CD4-positive, alpha-beta T cell (primary cell): ENCODE measurements at places on chromosomes 1 and 21.

DNA sequence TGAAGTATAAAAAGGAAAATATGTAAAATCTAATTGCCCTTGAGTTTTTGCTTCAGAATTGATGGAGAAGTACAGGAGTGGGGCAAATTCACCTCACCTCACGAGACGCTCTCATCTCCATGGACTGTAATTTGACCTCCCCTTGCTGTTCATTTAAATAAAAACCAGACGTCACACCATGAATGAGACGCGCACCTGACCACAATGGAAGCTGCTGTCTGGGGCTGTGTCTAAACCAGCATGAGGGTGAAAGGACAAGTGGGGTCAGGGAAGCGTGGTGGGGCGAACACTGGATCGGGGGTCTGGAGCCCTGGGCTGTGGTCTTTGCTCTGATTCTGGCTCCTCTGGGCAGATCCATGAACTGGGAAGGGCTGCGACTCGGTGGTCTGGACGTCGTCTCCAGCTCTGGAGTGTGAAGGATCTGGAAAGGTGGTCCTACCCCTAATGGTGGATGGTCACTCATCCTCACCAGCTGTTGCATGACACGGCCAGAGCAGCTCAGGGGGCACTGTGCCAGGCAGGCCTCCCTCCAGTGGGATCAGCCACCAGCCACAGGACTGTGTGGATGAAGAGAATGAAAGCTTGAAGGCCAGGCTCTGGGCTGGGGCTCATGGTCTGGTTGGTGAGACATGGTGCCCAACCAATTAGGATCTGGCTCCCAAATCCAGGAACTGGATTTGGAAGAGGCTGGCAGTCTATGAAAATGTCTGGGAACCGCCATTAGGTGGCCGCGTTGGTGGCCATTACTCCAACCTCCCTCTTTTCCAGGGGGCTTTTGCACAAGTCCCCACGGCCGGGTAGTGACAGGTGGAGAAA is 728.6 kb downstream of the PTPRU start:
- no peaks in the 10 kb centered on the region for H3K27me3 ChIP-seq
- no peak for DNase-seq
- H3K4me1 ChIP-seq: no peaks in the 10 kb centered on the region
- no peak overlapping the region for H3K4me3 ChIP-seq

- H3K4me1 ChIP-seq: no peaks in the 10 kb centered on the region
- H3K4me3 ChIP-seq: no peak overlapping the region
- no peak overlapping the region for H3K27ac ChIP-seq
- DNase-seq: no peak
- H3K36me3 ChIP-seq: no peaks in the 10 kb centered on the region
Observed at GRCh38 chr1:204863024-204863423, 7.6 kb upstream of the NFASC start.

DNA sequence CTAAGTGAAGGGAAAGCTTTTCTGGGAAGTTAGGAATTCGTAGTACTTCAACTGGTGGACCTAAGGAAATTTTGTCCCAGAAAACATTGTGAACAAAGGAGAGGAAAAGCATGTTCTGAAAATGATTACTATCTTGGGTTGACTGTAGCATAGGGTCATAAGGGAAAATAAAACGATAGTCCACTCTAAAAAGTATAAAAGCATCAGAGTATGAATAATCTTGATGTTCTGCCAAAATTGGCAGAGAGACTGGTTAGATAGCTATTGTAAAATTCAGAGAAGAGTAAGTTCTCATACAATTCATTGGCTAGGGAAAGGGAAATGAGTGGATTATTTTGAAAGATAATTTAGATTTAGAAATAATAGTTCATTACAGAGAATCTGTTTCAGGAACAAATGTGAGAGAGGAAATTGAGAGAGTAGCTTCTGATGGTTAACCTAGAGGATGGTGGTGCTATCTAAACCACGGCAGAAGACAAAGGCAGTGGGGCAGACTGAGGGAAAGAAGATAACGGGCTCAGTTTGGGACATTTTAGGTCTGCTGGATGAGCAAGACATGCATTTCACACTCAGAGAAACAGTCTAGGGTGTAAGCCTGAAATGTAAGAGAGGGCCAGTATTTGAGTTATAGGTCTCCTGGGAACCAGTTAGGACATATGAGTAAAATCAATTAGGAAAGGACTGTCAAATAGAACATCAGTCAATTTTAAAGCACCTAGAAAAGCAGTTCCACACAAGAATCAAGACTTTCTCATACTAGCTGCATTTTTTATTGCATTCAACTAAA is 799.3 kb upstream of the CXADR start:
- H3K27me3 ChIP-seq: no peaks in the 10 kb centered on the region
- no peak overlapping the region for H3K4me3 ChIP-seq
- no peak for DNase-seq
- no peaks in the 10 kb centered on the region for H3K36me3 ChIP-seq

DNA sequence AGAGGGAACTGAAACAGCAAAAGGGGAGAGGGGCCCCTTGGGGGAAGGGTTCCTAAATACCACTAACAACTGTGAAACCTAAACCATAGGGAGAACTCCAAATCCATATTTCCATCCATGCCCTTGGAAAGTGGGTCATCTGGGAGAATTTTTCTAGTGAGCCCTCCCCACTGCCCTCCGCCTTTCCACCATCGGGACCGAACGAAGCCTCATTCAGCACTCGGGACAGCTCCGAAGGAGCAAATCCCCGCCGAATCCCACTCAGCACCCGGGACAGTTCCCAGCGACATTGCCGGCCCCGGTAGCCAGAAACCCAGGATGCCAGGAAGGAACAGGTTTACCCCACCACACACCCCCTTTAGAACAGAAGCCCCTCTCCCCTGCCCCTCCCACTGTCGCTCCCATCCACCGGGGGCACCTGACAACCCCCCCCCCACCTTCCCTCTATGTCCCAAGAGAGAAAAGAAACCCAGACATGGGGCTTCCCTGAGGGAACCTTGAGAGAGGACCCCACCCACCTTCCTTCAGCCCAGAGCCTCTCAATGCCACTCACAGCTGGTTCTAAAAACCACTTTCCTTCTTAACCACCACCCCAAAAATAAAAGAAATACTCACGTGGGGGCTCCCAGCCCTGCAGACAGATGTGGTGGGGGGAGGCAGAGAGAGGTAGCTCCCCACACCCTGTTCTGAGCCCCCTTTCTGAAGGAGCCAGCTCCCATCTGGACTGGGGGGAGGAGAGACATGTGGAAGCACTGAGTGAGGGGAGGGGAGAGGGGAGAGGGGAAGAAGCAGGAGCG is 4.5 kb downstream of the DLGAP3 start:
- H3K4me1 ChIP-seq: peaks cover 12% of the 10 kb centered on the region
- peaks cover 73% of the 10 kb centered on the region for H3K27me3 ChIP-seq
- H3K4me3 ChIP-seq: no peak overlapping the region
- no peaks in the 10 kb centered on the region for H3K36me3 ChIP-seq
- DNase-seq: peak; percentile 28

DNA sequence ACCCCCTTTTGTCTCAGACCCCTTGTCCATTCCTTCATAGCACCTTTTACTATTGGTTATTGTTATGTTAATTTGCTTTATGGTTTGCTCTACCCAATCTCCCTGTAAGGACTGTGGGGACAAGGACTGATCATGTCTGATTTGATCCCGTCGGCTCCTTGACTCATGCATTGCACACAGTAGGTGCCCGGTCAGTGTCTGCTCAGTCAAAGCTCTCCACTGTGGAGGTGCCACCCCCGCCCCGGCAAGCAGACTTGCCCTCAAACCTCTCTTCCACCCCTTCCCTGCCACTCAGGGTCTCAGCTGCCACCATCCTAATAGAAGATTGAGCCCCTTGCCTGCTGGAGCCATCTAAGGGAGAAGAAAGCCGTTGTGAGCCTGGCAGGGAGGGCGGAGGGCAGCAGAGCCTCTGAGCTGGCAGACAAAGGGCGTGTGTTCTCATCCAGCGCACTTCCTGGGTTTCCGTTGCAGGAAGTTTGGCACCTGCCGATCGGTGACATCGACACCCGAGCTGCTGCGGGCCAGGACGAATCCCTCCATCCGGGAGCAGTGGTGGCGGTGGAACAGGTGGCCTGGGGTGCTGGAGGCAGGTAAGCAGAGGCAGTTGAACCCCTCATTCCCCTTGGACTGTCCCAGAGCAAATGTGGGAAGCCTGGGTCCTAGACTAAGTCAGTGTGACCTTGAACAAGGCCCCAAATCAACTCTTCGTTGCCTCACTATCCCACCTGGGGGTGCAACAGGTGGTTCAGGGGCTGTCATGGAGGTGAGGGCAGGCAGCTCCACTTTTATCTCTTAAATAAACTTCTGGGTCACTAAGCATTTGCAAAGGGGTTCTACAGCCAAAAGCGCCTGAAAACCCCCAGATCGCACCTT is 2.2 kb upstream of the FBLIM1 start:
- H3K27ac ChIP-seq: no peak overlapping the region
- no peaks in the 10 kb centered on the region for H3K36me3 ChIP-seq
- no peak overlapping the region for H3K4me3 ChIP-seq

GRCh38 chr1:170074250-170075157 is at the start of gene KIFAP3:
Gene KIFAP3, minus strand, starts transcription at chr1:170074695. Its CDS starts 228 bp downstream, at chr1:170074467.
- peaks cover 15% of the 10 kb centered on the region for H3K4me1 ChIP-seq
- peak; percentile 95 for DNase-seq
- no peaks in the 10 kb centered on the region for H3K27me3 ChIP-seq

- DNase-seq: no peak
- no peak overlapping the region for H3K27ac ChIP-seq
- H3K4me1 ChIP-seq: no peaks in the 10 kb centered on the region
- H3K4me3 ChIP-seq: no peak overlapping the region
- H3K27me3 ChIP-seq: no peaks in the 10 kb centered on the region
Observed at GRCh38 chr1:54425152-54425584, 19.0 kb upstream of the SSBP3 start.

- H3K27ac ChIP-seq: no peak overlapping the region
- H3K36me3 ChIP-seq: no peaks in the 10 kb centered on the region
- DNase-seq: no peak
- H3K4me1 ChIP-seq: no peaks in the 10 kb centered on the region
Observed at GRCh38 chr1:99691175-99691574, 45.3 kb downstream of the PALMD start.

GRCh38 chr1:108598340-108598739 is 38.4 kb downstream of the EEIG2 start:
- no peak overlapping the region for H3K27ac ChIP-seq
- no peak for DNase-seq
- no peaks in the 10 kb centered on the region for H3K4me1 ChIP-seq
- H3K36me3 ChIP-seq: peaks cover 23% of the 10 kb centered on the region
- no peak overlapping the region for H3K4me3 ChIP-seq
- H3K27me3 ChIP-seq: no peaks in the 10 kb centered on the region

GRCh38 chr1:111615870-111616715 is 3.5 kb upstream of the RAP1A start:
- H3K27me3 ChIP-seq: no peaks in the 10 kb centered on the region
- H3K27ac ChIP-seq: peak overlapping the region; percentile 49
- H3K4me1 ChIP-seq: peaks cover 45% of the 10 kb centered on the region
- peak; percentile 27 for DNase-seq
- no peak overlapping the region for H3K4me3 ChIP-seq
- H3K36me3 ChIP-seq: no peaks in the 10 kb centered on the region

- no peak for DNase-seq
- H3K4me3 ChIP-seq: no peak overlapping the region
- peaks cover 15% of the 10 kb centered on the region for H3K4me1 ChIP-seq
- H3K27ac ChIP-seq: no peak overlapping the region
- no peaks in the 10 kb centered on the region for H3K27me3 ChIP-seq
- H3K36me3 ChIP-seq: no peaks in the 10 kb centered on the region
Observed at GRCh38 chr1:32759997-32760623, 57.0 kb downstream of the YARS1 start.

GRCh38 chr1:48093696-48094528 is 96.7 kb upstream of the TRABD2B start:
- H3K4me3 ChIP-seq: no peak overlapping the region
- peak; percentile 59 for DNase-seq
- peaks cover 7% of the 10 kb centered on the region for H3K4me1 ChIP-seq
- no peaks in the 10 kb centered on the region for H3K36me3 ChIP-seq
- peaks cover 14% of the 10 kb centered on the region for H3K27me3 ChIP-seq

DNA sequence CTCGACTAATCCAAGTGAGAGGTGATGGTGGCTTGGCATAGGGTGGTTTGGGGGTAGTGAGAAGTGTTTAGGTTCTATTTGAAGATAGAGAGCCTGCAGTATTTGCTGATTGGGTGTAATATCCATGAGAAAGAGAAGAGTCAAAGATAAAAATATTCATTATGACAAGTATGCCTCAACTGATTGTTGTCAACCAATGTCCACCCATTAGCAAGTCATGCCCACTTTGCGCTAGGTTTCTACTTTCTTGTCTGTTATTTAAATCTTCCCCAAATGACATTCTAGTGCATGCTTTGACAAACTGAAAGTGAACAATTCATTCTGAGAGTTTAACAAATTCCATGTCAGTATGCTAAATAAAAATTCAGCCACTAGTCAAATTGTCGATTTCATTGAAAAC is 3.8 kb upstream of the XCL1 start:
- no peak overlapping the region for H3K27ac ChIP-seq
- no peaks in the 10 kb centered on the region for H3K27me3 ChIP-seq
- no peaks in the 10 kb centered on the region for H3K36me3 ChIP-seq
- no peak overlapping the region for H3K4me3 ChIP-seq
- no peak for DNase-seq

GRCh38 chr1:163071405-163072255 is 2.5 kb downstream of the RGS4 start:
- H3K27ac ChIP-seq: no peak overlapping the region
- H3K27me3 ChIP-seq: peaks cover 44% of the 10 kb centered on the region

DNA sequence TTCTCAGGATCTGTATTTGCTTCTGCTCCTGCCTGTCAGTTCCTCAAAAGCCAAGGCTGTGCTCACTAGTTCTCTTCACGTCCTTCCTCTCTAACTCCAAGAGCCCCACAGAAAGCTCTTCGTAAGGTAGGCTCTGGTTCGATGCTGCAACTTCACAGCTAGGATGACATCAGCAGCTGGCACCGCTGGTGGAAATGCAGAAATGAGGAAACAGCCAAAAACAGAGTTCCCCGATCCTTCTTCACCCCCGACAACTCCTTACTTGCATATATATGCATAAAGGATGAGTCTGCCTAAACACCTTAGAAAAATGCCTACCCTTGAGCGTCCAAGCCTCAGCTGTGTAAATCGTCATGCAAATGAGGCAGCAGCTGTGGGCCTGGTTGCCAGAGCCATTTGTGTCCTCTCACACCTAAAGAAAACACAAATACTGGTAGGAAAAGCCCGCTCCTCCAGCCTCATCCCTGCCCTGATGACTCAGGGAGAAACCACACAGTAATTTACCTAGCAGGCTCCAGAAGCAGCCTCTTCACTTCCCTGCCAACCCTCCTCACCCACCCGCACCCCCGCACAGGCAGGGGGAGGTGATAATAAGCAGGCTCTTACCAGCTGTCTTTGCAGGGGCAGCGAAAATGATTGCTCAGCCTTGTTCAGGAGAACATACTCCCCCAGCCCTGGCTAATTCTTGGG is 28.2 kb downstream of the BATF3 start:
- no peak overlapping the region for H3K4me3 ChIP-seq
- H3K27ac ChIP-seq: no peak overlapping the region
- no peak for DNase-seq
- no peaks in the 10 kb centered on the region for H3K27me3 ChIP-seq
- no peaks in the 10 kb centered on the region for H3K4me1 ChIP-seq

GRCh38 chr1:56827711-56828110 is 8.5 kb upstream of the FYB2 start:
- DNase-seq: no peak
- H3K36me3 ChIP-seq: no peaks in the 10 kb centered on the region
- H3K4me1 ChIP-seq: no peaks in the 10 kb centered on the region
